Stimulated activated CD8-positive, alpha-beta memory T cell treated with anti-CD3 and anti-CD28 coated beads, Interleukin-4, amount 100 ng/mL, for 4 hours (primary cell): ENCODE measurements at places on chromosomes 6 and 20.

- DNase-seq, result no peak
These were observed 82.7 kb downstream of the PTPRK start for GRCh38 chr6:128437685-128438084.

- DNase-seq, result no peak
These were observed 49.3 kb downstream of the PRR18 start for GRCh38 chr6:166258854-166259276.

DNA sequence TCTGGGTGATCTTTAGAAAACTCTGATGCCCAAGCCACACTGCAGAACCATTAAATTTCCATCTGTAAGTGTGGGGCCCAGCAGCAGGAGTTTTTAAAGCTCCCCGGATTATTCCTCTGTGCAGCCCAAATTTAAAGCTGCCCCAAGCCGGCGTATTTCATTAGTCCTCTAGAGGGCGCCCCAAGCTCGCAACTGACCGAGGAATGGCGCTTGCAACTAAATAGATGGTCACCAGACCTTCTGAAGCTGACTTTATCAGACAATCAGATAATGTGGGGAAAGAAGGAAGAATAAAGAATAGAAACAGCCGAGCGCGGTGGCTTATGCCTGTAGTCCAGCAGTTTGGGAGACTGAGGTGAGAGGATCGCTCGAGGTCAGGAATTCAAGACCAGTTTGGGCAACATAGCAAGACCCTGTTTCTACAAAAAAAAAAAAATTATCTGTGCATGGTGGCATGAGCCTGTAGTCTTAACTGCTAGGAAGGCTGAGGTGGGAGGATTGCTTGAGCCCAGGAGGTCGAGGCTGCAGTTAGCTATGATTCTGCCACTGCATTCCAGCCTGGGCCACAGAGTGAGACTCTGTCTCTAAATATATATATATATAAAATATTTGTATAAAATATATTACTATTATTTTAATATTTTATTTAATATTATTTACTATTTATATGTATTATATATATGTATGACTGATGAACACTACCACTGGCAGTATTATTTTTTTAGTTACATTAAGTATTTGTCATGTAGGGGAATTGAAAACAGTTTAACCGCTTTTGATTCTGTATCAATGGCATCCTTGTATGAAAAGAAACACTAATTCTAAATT lies 56.0 kb downstream of the OTOR start:
- no peak for DNase-seq

GRCh38 chr6:133863228-133863627 lies 25.7 kb upstream of the TCF21 start:
- DNase-seq, result no peak

DNA sequence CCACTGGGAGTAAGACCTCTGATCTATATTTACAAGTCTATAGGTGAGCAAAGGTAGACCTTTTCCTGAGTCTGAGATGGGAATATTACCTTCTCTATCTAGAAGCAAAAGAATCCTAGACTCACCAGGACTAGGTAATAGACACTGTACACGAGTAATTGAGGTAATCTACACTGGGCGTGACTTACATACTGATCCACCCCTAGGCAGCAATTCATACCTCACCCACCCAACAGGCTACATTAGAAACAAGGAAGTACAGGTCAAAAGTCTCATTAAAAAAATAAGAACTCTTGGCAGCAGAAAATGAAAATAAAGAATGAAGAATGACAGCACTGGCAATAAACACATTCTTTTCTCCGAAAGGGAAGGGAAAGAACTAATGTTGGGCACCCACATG lies 7.6 kb downstream of the CSNK2A1 start:
- no peak for DNase-seq

- no peak for DNase-seq
These were observed 78.4 kb upstream of the ATXN1 start for GRCh38 chr6:16839631-16840179.

GRCh38 chr6:43951063-43951755 lies 176.0 kb downstream of the MRPL14 start:
- no peak for DNase-seq

DNA sequence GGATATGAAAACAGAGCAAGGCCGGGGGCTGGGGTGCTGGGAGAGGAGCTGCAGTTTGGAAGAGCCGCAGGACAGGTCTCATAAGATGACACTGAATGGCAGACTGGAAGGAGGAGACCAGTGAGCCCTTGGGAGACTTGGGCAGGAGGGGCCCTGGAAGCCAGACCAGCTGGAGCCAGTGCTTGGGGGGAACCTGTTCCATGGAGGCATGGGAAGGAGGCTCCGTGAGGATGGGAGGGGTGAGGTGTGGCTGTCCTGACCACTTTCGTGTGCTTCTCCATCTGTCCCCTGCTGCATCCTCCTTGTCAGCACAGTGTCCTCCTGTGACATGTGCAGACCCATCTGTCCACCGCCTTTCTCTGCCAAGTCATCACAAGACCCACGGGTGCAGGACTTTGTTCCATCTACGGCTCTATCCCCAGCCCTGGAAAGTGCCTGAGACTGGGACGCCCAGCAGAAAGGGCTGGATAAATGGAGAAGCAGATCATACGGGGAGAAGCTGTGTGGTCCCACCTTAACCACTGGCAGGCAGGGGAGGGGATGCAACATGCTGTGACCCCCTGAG lies 84.8 kb upstream of the MPC1 start:
- DNase-seq, result no peak
